ENCODE measurements at places on chromosomes 6 and 20. TPM values are rescaled to one million over a fixed set of nuclear protein-coding genes. Genes with fewer than 3 reads are reported as not detected.

DNA sequence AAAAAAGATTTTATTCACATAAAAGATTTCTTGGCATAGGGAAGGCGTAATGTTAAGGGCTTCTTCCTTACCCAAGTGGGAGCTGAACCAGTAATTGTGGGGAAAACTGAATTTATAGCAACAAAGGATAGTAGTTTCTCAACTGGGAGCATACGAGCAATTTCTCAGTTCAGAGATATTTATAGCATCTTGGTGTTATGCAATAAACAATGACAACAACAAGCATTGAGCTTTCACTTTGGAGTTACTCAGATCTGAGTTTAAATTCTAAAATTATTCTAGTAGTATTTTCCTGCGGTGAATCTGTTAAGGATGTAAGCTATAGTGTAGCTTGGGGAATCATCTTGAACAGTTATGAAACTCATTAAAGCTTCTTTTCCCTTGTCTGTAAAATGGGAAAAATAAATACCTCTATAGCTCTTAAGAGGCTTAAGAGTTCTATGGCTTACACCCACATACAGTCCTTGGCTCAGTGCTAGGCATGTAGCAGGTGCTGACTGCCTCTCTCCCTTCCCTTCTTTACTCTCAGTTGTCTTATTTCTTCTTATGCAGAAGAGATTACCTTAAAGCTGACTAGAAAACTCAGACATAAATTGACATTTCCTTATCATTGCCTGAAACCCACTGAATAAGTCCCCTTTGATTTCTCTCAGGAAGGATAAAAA, 58.8 kb downstream of the SAMD5 start:
- no peak overlapping the region for H3K4me3 ChIP-seq
- H3K36me3 ChIP-seq = no peaks in the 10 kb centered on the region
- no peak for DNase-seq
- no peaks in the 10 kb centered on the region for H3K4me1 ChIP-seq

- H3K36me3 ChIP-seq = no peaks in the 10 kb centered on the region
- H3K27me3 ChIP-seq = no peaks in the 10 kb centered on the region
- peak overlapping the region; percentile 78 for H3K4me3 ChIP-seq
- no peak for DNase-seq
- H3K27ac ChIP-seq = peak overlapping the region; percentile 87
Observed at GRCh38 chr20:36493801-36494114, 47.6 kb upstream of the MYL9 start.

THBD gene
- total RNA-seq = 0.12 TPM

GRCh38 chr6:1729750-1730140, 120.0 kb downstream of the FOXC1 start:
- no peak overlapping the region for H3K27ac ChIP-seq
- DNase-seq = no peak
- H3K4me1 ChIP-seq = no peaks in the 10 kb centered on the region

DNA sequence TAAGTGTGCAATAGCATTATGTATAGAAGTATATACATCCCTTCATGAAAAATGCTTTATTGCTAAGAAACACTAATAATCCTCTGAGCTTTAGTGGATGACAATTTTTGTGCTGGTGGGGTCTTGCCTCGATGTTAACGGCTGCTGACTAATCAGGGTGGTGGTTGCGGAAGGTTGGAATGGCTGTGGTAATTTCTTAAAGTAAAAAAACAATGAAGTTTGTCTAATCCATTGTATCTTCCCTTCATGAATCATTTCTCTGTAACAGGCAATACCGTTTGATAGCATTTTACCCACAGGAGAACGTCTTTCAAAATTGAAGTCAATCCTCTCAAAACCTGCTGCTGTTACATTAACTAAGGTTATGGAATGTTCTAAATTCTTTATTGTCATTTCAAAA, 816.5 kb upstream of the GJE1 start:
- no peaks in the 10 kb centered on the region for H3K36me3 ChIP-seq
- DNase-seq = no peak
- H3K4me3 ChIP-seq = no peak overlapping the region
- H3K27ac ChIP-seq = no peak overlapping the region
- H3K27me3 ChIP-seq = peaks cover 9% of the 10 kb centered on the region

GRCh38 chr6:111663692-111664564, 58.2 kb upstream of the TRAF3IP2 start:
- no peaks in the 10 kb centered on the region for H3K27me3 ChIP-seq
- DNase-seq = no peak
- peaks cover 38% of the 10 kb centered on the region for H3K4me1 ChIP-seq

CLDN20 gene
- not detected for total RNA-seq

GRCh38 chr20:11323816-11324215, 593.9 kb upstream of the BTBD3 start:
- no peak overlapping the region for H3K27ac ChIP-seq
- H3K27me3 ChIP-seq = no peaks in the 10 kb centered on the region
- no peak overlapping the region for H3K4me3 ChIP-seq
- peaks cover 7% of the 10 kb centered on the region for H3K36me3 ChIP-seq
- H3K4me1 ChIP-seq = no peaks in the 10 kb centered on the region
- no peak for DNase-seq

- no peak for DNase-seq
- H3K27me3 ChIP-seq = no peaks in the 10 kb centered on the region
- H3K4me3 ChIP-seq = no peak overlapping the region
- peaks cover 32% of the 10 kb centered on the region for H3K4me1 ChIP-seq
Observed at GRCh38 chr20:41009946-41010345, 18.7 kb upstream of the TOP1 start.

PTCRA gene
- total RNA-seq = not detected

PBOV1 gene
- not detected for total RNA-seq

- no peak overlapping the region for H3K4me3 ChIP-seq
- no peaks in the 10 kb centered on the region for H3K27me3 ChIP-seq
- no peak for DNase-seq
- H3K4me1 ChIP-seq = peaks cover 14% of the 10 kb centered on the region
- H3K27ac ChIP-seq = peak overlapping the region; percentile 47
Observed at GRCh38 chr6:154821638-154822037, 88.4 kb downstream of the SCAF8 start.

DNA sequence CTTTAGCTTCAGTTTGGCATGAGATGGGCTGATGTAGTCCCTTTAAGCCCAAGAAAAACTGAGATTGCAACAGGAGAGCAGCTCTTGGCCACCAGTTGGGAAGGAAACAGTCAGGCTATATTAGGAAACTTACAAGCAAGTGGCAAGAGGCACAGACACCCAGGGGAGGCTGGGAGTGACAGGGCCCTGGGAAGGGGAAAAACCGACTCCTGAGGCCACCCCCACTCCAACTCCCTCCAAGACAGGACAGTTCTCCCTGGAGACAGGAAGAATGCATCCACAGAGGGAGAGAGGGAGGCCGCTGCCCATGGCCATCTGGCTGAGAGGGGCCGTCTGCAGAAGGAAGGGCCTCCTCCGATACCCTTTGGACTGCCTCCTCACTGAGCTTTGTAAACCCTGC, 20.5 kb downstream of the JPH2 start:
- DNase-seq = no peak
- H3K27me3 ChIP-seq = peaks cover 78% of the 10 kb centered on the region
- H3K36me3 ChIP-seq = no peaks in the 10 kb centered on the region
- H3K4me3 ChIP-seq = no peak overlapping the region

DNA sequence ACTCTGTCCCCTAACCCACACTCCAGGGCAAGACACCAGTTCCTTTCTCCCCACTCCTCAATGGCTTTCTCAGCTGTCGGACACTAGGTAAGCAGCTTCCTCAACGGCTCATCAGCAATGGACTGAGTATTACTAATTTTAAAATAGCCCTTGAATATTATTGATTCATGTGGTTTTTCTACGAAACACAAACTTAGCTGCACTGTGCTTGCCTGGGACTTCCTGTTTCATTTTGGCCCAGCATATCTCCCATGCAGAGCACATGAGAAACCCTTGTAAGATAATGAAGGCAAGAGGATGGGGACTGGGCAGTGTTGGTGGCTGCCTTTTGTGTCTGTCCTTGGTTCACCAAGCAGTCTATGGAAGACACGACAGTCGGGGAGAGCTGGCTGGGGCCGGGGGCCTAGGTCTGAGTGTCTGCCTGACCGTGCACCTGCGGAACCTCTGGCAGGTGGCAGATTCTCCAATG, 48.9 kb downstream of the RNASET2 start:
- H3K36me3 ChIP-seq = no peaks in the 10 kb centered on the region
- H3K4me3 ChIP-seq = no peak overlapping the region
- no peak for DNase-seq
- H3K27ac ChIP-seq = no peak overlapping the region

NRN1 gene
- 0.95 TPM for total RNA-seq

DNA sequence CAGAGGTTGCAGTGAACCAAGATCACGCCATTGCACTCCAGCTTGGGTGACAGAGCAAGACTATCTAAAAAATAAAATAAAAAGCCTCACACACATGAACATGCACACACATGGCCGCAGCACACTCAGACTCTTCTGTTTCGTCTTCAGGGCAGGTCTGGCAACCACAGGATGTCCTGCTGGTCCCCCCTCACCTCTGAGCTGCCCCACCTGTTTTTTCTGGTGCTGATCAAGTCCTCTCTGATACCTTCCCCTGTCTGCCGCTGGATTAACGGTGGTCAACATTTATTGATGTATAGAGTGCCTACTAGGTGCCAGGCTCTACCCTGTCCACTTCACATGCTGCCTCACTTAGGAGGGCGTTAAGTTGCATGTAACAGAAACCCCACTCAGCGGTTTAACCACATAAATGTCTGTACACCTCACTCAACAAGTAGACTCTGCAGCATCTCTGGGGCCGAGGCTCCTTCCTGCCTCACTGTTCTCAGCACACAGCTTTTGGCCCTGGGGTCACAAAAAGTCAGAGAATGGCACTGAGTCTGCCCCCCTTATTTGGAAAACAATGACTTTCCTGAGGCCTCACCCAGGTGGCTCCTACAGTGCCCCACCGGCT, 4.5 kb upstream of the AP5S1 start:
- peak overlapping the region; percentile 76 for H3K4me3 ChIP-seq
- DNase-seq = no peak
- H3K27ac ChIP-seq = peak overlapping the region; percentile 38
- H3K4me1 ChIP-seq = peaks cover 50% of the 10 kb centered on the region
- no peaks in the 10 kb centered on the region for H3K27me3 ChIP-seq
- H3K36me3 ChIP-seq = no peaks in the 10 kb centered on the region

- no peak for DNase-seq
- H3K27ac ChIP-seq = no peak overlapping the region
- H3K36me3 ChIP-seq = peaks cover 26% of the 10 kb centered on the region
- no peaks in the 10 kb centered on the region for H3K27me3 ChIP-seq
- H3K4me3 ChIP-seq = no peak overlapping the region
Observed at GRCh38 chr20:41453010-41453950, 86.7 kb upstream of the EMILIN3 start.

YWHAB gene
- total RNA-seq = 189 TPM

PLCB4 gene
- not detected for total RNA-seq

GRCh38 chr6:89289710-89290109, 25.4 kb downstream of the GABRR2 start:
- H3K4me3 ChIP-seq = no peak overlapping the region
- no peaks in the 10 kb centered on the region for H3K36me3 ChIP-seq
- no peak overlapping the region for H3K27ac ChIP-seq
- H3K27me3 ChIP-seq = no peaks in the 10 kb centered on the region
- H3K4me1 ChIP-seq = no peaks in the 10 kb centered on the region

DNA sequence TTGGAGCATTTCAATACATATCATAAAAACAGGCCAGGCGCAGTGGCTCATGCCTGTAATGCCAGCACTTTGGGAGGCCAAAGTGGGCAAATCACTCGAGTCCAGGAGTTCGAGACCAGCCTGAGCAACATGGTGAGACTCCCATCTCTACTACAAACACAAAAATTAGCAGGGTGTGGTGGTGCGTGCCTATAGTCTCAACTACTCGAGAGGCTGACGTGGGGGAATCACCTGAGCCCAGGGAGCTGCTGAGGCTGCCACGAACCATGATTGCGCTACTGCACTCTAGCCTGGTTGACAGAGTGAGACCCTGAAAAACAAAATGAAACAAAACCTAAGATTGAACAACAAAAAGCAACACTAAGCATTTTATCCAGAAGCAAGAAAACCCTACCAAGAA, 47.2 kb downstream of the BACH2 start:
- peak overlapping the region; percentile 4 for H3K4me3 ChIP-seq
- H3K4me1 ChIP-seq = peaks cover 13% of the 10 kb centered on the region
- peaks cover 7% of the 10 kb centered on the region for H3K27me3 ChIP-seq
- no peaks in the 10 kb centered on the region for H3K36me3 ChIP-seq

GABRR1 gene
- not detected for total RNA-seq

DNA sequence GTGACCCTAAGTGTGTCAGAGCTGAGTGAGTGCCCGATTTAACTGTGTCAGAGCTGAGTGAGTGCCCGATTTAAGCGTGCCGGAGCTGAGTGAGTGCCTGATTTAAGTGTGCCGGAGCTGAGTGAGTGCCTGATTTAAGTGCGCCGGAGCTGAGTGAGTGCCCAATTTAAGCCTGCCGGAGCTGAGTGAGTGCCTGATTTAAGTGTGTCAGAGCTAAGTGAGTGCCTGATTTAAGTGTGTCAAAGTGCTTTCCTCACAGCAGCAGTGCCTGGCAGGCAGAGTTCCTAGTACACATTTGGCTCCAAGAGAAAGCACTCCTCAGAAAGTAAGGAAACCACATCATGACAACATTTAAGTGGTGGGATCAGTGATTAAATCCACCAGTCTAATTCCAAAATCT, 13.2 kb downstream of the SERAC1 start:
- H3K27ac ChIP-seq = no peak overlapping the region
- H3K4me1 ChIP-seq = no peaks in the 10 kb centered on the region
- H3K4me3 ChIP-seq = no peak overlapping the region

DNA sequence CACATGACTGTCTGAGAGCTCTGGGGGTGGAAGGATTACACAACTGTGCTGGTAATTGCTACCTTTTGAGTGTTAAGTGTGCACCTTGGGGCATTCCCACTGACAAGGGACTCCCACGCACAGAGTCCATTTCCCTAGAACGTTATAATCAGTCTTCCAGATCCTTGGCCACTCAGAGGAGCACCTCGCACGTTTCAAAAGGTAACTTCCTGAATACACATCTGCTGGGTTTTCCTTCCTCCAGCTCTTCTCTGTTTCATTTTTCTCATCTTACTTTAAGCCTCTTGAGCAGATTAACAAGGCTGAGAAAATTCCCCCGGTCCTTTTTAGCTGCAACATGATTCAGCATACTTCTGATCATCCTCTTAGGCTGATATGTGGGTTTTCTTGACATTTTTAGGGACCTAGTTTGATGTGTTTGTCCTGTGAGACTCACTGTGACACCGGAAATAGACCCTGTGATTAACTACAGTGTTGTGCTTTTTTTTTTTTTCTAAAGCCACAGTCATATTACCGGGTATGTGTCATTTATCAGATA, 98.4 kb upstream of the DUSP22 start:
- peak overlapping the region; percentile 100 for H3K27ac ChIP-seq
- H3K4me1 ChIP-seq = peaks cover 62% of the 10 kb centered on the region
- H3K4me3 ChIP-seq = peak overlapping the region; percentile 65
- H3K27me3 ChIP-seq = no peaks in the 10 kb centered on the region

JPH2 gene
- total RNA-seq = 2.0 TPM

- peaks cover 16% of the 10 kb centered on the region for H3K27me3 ChIP-seq
- no peaks in the 10 kb centered on the region for H3K4me1 ChIP-seq
Observed at GRCh38 chr6:105691081-105691480, 288.2 kb upstream of the PREP start.

GRCh38 chr6:125356884-125357283, 55.1 kb upstream of the HDDC2 start:
- H3K27ac ChIP-seq = no peak overlapping the region
- H3K4me1 ChIP-seq = no peaks in the 10 kb centered on the region
- H3K27me3 ChIP-seq = peaks cover 37% of the 10 kb centered on the region
- H3K36me3 ChIP-seq = no peaks in the 10 kb centered on the region
- no peak overlapping the region for H3K4me3 ChIP-seq

TRERF1 gene
- total RNA-seq = 35.3 TPM

All from natural killer cell treated with Interleukin-12 subunit alpha and Interleukin-12 subunit beta and Interleukin-15 and Interleukin-18, amount 100 ng/mL, for 72 hours (primary cell).